ENCODE measurements at places on chromosomes 11 and 22.

- no peak for DNase-seq
Observed at GRCh38 chr11:5196067-5196466, 4.4 kb downstream of the OR51V1 start.

GRCh38 chr11:125071435-125071834 lies 8.3 kb downstream of the SLC37A2 start:
- DNase-seq, result no peak

DNA sequence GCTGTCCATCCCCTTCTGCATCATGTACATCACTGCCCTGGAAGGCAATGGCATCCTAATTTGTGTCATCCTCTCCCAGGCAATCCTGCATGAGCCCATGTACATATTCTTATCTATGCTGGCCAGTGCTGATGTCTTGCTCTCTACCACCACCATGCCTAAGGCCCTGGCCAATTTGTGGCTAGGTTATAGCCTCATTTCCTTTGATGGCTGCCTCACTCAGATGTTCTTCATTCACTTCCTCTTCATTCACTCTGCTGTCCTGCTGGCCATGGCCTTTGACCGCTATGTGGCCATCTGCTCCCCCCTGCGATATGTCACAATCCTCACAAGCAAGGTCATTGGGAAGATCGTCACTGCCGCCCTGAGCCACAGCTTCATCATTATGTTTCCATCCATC lies 337 bp downstream of the OR52B6 start:
- no peak for DNase-seq

DNA sequence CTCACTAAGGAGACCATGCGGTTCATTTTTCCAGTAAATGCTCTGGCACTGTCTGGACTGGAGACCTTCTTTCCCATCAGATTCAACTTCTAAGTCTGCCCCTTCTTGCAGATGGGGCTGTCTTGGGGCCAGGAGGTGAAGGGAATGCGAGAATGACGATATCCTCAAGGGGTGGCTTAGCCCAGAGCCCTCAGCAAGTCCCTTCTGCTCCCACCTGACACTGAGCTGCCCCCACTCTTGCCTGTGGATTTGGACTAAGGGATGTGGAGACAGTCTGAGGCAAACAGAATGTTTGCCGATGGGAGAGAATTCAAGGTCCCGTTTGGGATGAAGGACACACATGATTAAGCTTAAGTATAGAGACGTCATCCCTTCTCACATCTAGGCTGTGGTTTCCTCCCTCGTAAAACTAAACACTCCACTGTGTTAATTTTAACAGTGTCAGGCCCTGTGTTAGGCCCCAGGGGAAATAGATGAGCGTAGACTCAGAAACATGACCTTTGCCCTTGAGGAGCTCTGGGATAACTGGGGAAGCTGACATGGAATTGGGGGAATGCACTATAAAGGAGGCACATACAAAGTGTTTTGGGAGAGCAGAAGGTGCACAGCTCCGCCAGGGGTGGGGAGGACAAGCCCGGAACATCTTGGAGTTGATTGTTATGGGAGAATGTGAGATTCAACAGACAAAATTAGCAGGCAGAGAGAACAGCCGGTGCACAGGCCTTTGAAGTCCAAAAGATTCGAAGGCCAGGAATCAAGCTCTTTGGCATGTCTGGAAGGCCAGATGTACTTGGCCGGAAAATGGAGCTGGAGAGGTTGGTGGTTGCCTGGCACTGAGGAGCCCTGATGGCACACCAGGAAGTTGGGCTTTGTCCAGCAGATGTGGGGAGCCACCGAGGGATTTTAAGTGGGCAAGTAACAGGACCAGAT lies 71.6 kb downstream of the ST3GAL4 start:
- DNase-seq, result no peak

- no peak for DNase-seq
Observed at GRCh38 chr11:3165916-3166267, 782 bp upstream of the OSBPL5 start.

DNA sequence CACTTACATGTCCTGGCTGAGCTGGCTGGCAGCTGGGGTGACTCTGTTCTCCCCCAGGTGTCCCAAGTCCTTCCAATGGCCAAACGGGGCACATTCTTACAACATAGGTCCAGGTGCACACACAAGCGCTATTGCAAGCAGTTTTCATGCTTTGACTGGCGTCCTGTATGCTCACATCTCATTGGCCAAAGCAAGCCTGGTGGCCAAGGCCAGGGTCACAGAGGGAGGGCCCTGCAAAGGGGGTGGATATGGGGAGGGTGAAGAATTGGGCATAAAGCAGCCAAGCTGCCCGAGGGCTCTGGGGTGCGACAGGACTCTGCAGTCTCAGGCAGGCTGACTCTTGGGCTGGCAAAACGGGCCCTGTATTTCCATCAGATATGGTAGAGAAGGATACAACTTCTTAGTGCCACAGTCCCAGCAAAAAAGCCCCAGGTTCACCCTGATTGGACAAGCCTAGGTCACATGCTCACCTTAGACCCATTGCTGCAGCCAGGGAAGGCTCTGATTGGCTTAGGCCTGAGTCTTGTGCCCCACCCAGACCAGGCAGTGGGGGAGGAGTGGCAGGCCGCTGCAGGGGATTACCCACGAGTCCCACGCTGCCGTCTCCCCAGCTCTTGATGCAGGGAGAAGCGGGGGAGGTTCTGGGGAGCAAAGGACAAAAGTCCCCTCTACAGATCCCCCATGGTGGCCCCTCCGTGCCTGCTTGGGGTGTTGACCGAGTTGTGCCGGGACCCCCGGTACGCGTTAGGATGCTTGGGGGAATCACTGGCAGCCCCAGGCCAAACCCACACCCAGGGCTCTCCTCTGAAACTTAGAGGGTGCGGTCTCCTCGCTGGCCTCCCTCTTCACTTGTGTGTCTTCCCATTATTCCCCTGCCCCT lies 110.8 kb downstream of the ARHGAP8 start:
- DNase-seq, result no peak

GRCh38 chr11:2466869-2467694 lies 22.3 kb downstream of the KCNQ1 start:
- no peak for DNase-seq
